Body of pancreas (tissue), 4 donors: ENCODE measurements at places on chromosomes 3 and 15.
A peak's percentile ranks its signal among the peaks of the same experiment; 100 is the strongest.

DNA sequence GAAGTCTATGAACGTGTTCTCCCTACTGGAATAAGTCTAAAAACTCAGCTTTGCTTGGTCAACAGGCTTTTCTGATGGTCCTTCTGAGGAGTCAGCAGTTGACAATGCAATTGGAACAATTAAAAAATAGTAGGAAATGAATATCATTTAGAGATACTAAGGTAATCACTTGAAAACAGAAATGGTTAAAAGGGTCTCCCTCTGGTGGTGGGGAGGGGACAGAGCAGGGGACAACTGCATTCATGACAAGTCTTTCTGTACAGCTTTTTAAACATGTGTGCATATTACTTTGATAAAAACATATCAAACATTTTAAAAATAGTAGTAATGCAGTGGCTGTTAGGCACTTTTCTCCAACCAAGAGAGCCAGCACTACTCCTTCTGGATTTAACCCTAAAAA is 119.9 kb upstream of the FHIT start:
- peak; percentile 4 for DNase-seq

- DNase-seq: no peak
Observed at GRCh38 chr3:68706096-68706495, 226.3 kb downstream of the TAFA4 start.

DNA sequence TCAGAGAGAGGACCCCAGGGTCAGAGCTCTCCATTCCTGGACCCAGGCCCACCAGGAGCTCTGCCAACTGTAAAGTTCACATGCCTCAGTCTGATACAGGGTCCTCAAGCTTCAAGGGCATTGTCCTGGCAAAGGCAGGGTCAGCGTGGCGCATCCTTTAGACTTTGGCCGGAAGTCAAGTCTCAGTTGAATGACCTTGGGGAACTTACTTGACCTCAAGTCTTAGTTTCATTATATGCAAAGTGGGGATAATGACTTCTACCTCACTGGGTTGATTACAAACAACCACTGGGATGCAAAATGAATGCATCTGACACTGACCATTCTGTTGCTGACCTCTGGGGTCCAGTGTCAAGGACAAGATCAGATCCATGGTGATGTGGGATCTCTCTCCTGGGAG is 70.6 kb upstream of the CTSH start:
- no peak for DNase-seq

- no peak for DNase-seq
Observed at GRCh38 chr3:38097446-38098375, 39.2 kb downstream of the ACAA1 start.

GRCh38 chr15:50168379-50168778 is 13.6 kb upstream of the SLC27A2 start:
- DNase-seq: no peak

GRCh38 chr15:81376231-81376630 is 2.2 kb upstream of the TMC3 start:
- DNase-seq: no peak

DNA sequence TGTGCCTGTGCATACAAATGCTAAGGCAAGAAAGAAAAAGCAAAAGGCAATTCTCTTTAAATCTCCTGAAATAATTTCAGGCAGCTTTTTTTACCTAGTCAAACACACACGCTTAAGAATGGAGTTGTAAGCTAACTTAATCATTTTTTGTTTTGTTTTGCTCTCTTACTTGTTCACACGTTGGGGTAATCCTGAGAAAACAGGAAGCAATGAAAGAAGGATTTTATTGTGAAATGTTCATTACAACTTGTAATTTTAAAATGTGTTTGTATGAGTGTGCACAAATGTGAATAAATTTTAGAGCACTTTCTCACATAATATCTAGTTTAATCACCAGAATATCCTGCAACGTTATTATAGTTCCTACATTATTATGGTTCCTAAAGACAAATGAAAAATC is 263.8 kb downstream of the LPP start:
- no peak for DNase-seq

- DNase-seq: no peak
Observed at GRCh38 chr15:87118435-87118834, 1038.8 kb downstream of the AGBL1 start.

DNA sequence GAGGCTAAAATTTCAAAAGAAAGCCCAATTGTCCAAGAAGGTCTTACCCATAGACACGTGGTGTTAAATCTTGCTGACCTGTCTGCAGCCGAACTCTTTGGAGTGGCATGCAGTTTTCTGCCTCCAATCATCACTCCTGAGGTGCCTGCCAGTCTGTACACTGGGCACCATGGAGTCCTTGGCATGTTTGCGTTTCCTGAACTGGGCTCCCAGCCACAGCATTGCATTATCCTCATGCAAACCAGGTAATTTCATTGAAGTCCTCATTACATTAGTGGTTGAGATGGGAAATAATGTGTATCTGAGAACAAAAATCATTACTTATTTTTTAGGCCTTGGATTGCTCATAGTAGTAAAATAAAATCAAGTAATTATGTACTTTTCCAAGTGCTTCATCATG is 152.3 kb downstream of the AKAP13 start:
- DNase-seq: peak; percentile 56

DNA sequence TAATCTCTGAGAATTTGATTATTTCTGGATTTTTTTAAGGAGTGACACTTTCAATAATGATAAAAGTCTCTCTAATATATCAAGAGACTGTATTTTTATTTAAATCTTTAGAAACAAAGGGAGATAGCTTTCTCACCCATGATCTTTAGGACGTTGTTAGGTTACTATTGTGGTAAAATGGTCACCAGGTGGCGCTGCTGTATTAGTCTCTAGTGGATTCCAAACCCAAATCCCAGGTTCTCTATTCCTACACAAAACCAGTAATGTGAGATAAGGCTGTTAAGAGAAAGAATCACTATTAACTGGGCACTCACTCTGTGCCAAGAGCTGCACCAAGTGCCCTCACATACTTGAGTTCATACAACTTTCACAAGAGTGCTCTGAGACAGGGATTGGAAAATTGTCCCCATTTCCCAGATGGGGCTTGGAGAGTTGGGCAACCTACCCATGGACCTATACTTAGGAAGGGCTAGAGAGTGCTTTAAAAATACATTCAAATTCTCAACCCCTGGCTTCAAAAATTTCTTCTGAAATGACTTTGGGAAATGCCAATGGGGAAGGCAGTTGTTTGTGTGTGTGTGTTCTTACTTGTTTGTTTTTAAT is 593.4 kb upstream of the TGFBR2 start:
- DNase-seq: peak; percentile 75

- no peak for DNase-seq
Observed at GRCh38 chr15:78440375-78441373, 2.7 kb downstream of the IREB2 start.

GRCh38 chr3:170467007-170467406 is 48.3 kb downstream of the CLDN11 start:
- DNase-seq: no peak

- no peak for DNase-seq
Observed at GRCh38 chr3:195123281-195123691, 147.7 kb downstream of the XXYLT1 start.

DNA sequence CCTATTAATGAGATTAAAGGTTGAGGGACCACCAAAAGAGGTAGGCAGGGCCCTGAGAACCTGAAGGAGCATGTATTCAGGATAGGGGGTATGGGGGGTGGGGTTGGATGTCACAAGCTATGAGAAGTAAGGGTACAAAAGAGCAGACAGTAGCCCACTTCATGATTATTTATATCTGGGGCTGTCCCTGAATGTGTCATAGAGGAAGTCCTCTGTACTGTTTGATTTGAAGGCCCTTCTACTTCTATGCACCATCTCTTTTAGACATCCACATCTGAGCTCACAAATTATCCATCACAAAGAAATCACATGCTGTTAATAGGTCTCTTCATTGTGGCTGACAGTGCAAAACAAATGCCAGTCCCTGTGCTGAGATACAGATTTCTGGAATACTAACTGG is 68.6 kb downstream of the FHIT start:
- DNase-seq: no peak

GRCh38 chr3:177338697-177339219 is 141.5 kb upstream of the TBL1XR1 start:
- DNase-seq: peak; percentile 31

DNA sequence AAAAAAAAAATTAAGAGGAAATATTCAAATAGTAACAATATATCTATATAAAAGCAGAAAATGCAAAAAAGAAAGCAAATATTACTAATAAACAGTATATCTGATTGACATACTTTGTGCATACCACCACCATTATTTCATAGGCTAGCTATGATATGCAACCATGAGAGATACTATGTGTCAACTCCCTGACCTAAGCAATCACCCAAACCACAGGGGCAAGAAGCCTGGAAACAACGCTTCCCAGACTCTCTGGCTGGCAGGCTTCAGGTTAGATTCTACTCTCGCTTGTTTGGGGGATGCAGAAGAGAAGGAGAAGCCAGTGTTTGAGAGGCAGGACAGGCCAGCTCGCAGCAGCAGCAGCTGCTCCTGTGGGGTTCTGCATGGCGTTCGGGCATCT is 169.3 kb upstream of the TPM1 start:
- no peak for DNase-seq

DNA sequence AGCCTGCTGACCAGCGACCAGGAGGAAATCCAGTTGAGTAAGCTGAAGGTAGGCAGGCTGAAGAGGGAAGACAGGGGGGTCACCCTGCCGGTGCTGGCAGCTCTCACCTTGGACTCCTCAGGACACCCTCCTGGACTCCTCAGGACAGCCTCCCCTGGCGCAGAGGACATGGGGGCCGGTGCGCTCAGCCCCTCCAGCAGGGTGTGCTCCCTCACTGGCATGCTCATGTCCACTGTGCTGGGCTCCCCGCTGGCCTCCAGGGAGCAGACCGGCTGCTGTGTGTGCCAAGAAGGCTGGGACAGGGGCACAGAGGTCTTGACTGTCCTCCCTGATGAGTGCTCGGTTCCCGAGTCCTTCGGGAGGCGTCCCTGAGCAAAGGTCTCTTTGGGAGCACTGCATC is 183.6 kb downstream of the ATP10A start:
- DNase-seq: no peak

- DNase-seq: no peak
Observed at GRCh38 chr15:101048176-101048575, 129.0 kb downstream of the LRRK1 start.

GRCh38 chr3:193210618-193211017 is 30.4 kb upstream of the PLAAT1 start:
- no peak for DNase-seq

DNA sequence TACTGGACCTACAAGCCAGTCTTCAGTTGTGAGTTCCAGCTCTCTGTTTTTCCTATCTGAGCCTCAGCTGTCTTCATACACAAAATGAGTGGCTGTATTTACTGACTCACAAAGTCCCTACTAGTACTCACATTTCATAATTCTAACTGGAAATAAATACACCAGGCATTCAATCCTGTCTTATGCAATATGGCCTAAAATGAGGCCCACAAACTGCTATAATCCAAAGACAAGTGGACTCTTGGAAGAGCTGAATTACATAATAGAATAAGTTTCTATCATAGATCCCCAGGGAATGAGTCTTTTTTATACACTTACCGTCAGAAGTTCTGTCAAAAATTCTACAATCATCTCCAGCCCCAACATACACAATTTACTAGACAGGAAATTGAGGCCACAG is 211.9 kb downstream of the LRRN1 start:
- DNase-seq: no peak

GRCh38 chr3:38039101-38039898 is at the start of gene DLEC1:
DLEC1 (plus strand) TSS chr3:38039208; CDS start chr3:38039226, 18 bp downstream.
- peak; percentile 40 for DNase-seq

GRCh38 chr15:68699881-68700454 is 120.7 kb downstream of the ANP32A start:
- no peak for DNase-seq

DNA sequence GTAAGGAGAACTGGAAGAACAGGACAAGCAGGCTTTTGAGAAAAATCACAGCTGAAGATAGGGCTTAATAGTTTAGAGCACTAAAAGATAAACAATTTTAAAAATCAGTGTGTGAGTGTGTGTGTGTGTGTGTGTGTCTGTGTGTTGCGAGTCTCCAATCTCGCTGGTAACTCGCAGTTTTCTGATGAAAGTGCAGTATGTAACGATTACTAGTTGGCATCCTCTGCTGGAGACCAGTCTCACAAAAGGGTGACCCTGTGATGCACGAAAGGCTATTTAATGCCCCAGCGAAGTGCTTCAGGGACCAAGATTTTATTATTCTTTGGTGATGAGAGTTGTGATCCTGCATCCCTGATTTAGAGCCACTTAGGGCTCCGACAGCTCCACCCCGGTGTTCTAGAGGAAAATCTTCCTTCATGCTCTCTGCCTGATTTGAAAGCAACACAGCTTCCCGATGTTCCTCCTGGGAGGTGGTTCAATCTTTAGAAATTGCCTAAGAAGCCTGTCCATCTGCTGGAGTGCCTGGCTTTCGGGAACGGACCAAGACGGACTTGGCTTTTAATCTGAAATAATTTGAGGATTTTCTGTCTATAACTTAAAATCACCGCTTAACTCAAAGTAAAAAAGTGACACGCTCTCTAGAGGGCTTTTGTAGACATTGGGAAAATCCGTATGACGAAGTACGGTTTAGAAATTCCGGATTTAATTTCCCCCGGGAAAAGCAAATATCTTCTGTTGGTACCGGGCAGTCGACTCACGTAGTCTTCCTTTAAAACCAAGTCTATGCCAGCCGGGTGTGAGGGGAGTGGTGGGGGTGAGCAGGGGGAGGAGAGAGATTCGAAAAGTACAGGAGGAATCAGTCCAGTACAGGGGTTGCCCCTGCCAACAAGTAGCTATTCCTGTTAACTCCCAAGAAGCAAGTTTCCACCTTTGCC is 1.1 kb upstream of the ALCAM start:
- peak; percentile 85 for DNase-seq

GRCh38 chr3:10846657-10846975 is 30.6 kb downstream of the SLC6A11 start:
- no peak for DNase-seq

- DNase-seq: no peak
Observed at GRCh38 chr15:100729461-100729860, 127.1 kb downstream of the ASB7 start.

GRCh38 chr3:121992601-121993560 is 29.2 kb downstream of the ILDR1 start:
- DNase-seq: no peak

DNA sequence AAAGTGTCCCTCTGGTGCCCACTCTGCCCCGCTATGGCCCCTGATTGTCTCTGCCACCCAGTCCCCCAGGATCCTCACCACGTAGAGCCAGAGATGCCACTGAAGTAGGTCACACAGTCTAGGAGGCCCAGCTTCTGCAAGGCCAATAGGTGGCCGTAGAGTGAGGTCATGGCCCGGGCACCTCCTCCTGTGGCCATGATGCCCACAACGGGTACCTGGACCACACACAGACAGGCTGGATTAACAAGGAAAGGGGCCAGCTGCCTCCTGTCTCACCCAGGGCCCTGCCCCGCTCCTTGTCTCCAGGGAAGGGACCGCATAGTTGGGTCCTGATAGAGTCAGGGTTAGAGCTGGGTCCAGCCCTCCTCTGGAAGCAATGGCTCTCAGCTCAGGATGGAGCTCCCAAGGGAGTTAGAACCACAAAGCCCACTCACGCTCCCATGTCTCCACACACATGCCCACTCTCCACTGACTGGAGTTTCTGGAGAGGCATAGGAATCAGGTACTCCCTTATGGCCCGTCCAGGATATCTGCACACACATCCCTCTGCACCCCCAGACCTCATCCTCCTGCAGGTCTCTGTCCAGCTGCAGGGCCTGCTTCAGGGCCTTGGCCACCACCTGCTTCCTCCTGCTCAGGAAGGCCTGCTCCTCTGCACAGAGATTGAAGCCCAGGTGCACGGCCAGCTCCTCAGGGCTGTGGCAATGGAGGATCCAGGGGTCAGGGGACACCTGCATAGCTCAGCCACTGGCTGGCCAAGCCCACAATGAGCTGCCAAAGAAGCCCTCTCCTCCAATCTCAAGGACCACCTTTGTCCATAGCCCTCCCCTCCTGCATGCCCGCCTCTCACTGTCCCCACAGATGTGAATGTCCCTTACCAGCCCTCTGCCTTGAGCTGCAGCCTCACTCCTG is 13.2 kb downstream of the PLA2G4D start:
- no peak for DNase-seq
